Activated CD8-positive, alpha-beta memory T cell treated with anti-CD3 and anti-CD28 coated beads for 1 hour (primary cell): ENCODE measurements at places on chromosomes 3 and 15.

- DNase-seq, result no peak
These were observed 188.4 kb downstream of the ADAMTSL3 start for GRCh38 chr15:83842281-83842680.

DNA sequence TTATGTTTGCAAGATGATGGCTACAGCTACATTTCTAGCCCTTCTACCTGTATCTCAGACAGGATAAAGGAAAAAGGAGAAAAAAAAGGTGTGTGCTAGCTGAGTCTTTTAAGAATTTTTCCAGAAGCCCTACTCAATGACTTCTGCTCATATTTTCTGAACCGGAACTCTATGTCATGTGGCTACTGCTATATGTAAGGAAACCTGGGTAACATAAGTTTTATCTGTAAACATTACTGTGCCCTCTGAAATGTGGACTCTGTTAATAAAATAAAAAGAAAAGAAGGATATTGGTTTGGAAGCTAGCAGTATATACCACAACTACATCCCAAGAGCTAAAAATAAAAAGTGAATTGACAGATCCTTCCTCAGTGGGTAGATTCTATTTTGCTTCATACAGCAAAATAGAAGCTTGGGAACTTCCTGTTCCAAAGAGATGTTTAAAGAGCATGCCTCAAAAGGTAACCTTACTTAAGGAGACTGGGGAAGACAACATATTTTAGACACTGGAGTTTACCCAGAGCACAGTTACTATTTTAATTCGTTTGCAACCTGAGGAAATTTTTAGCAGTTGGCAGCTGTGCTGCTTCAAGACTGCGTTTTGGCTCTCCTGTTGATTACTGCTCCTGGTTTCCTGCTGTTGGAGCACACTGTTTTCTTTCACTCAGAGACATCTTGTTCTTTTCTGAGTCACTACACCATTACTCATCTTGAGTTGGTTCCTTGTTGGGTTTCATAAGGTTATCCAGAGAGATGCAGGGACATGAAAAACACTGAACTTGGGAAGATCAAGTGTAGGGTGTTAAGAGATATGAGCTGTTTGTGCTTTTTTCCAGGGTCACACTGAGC is 280.7 kb downstream of the NFKBIZ start:
- no peak for DNase-seq

DNA sequence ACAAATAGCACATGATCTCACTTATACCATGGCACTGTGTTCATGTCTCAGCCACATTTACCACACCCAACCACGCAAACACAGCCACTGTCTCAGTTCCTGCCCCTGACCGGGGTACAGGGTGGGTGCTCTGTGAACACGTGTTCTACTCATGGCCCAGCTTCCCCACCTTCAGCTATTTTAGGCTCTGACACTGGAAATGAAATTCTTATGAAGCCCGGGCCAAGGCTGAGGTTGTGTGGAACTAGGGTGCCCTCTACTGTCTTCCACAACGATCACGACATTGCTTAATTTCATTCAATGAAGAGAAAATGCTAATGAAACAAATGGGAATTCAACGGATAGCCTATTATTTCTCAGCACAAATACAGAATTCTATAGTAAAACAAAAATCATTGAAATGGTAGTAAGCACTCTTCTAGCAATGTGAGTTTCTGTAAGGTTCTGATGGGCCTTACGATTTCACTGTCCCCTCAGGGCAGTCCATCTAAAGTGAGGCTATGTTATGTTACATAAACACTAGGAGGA is 2.1 kb upstream of the GABRA5 start:
- no peak for DNase-seq

GRCh38 chr3:98406034-98406433 is 15.6 kb downstream of the OR5K3 start:
- DNase-seq, result no peak

GRCh38 chr3:177460047-177460446 is 262.8 kb upstream of the TBL1XR1 start:
- DNase-seq, result no peak

DNA sequence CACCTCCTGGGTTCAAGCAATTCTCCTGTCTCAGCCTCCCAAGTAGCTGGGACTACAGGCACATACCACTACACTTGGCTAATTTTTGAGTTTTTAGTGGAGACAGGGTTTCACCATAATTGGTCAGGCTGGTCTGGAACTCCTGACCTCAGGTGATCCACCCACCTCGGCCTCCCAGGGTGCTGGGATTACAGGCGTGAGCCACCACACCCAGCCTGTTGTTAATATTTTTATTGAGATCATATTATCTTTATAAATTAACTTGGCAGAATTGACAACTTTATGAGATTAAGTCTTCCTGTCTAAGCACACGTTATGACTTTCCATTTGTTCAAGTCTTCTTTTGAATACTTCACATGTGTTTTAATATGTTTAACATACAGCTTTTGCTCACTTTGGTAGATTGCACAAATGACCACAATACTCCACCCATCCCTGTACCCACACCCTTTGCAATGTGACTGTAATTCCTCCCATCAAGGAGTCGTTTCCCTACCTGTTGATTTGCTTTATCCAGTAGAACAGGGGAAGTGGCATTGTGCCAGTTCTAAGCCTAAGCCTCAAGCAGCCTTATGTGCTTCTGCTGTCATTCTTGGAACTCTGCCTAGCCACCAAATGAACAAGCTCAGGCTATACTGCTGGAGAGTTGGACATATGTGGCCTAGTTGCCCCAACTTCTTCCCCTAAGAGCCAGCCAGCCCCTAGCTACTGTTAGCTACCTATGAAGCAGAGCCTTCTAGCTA is 8.2 kb downstream of the XYLB start:
- no peak for DNase-seq

- DNase-seq, result no peak
These were observed 22.1 kb upstream of the CDIN1 start for GRCh38 chr15:36557364-36557763.

- no peak for DNase-seq
These were observed 80.4 kb downstream of the CHRD start for GRCh38 chr3:184460276-184460675.

DNA sequence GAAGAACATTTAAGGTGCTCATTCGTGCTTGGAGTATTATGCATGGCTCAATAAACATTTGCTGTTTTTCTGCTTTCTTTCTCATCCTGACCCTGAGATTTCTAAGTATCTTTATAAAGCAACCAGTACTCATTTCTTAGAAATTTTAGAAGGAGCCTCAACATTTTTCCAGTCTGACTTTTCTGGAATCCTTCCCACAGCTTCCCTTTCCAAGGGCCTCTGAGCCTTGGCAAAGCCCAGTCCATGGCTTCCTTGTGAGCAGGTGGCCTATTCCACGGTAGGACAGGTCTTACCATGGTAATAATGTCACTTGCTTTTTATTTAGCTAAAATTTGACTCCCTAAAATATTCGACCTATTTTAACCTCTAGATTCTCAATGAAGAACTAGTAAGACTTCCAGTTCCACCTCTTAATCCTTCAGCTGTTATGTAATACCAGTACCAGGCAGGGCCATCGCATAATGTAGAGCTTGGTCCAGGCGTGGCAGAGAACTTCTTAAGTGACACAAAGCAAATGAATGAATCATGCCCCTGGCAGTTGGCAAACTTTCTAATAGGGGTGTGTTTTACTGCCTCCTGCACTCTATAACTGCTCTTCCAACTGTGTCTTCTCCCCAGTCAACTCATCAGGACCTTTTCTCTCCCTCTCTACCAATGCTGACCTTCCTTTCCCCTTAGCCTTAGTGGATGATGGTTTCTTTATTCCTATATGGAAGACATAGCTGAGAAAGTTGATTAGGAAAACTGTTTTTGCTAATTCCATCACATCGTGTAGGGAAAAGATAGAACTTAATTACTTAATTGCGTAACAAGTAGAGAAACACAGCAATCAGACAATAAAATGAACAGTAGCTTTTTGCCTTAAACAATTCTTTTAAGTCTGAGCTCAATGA is 894 bp upstream of the TM4SF4 start:
- no peak for DNase-seq

DNA sequence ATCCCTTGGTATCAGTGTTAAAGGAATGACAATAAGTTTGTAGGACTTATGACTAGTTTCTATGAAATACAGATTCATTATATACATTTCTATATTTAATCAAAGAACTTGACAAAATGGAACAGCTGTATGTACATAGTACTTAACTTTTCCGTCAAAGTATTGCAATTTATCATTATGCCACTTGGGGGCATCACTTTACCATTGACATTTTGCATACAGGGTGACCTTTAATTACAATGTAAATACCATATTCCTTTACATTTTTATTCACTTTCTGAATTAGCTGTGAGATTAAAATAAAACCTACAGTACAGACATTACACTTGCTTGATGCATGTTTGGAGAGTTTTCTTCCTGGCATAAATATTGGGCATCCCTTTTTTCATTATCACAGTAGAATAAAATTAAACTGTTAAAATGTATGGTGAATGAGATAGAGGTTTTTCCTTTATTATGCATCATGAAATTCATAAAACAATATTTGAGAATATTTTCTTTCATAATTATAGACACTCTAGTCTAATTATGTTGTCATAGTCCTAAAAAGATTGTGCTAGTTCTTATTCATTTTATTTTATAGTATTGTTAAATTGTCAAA is 6.9 kb downstream of the NEK11 start:
- DNase-seq, result no peak
